ENCODE measurements at places on chromosomes 1 and 21. TPM values are rescaled to one million over a fixed set of nuclear protein-coding genes. Genes with fewer than 3 reads are reported as not detected.

The DAB1 gene
- 4.0 TPM for total RNA-seq

GRCh38 chr1:225366018-225366417, 61.8 kb downstream of the LBR start:
- no peak for DNase-seq

DNA sequence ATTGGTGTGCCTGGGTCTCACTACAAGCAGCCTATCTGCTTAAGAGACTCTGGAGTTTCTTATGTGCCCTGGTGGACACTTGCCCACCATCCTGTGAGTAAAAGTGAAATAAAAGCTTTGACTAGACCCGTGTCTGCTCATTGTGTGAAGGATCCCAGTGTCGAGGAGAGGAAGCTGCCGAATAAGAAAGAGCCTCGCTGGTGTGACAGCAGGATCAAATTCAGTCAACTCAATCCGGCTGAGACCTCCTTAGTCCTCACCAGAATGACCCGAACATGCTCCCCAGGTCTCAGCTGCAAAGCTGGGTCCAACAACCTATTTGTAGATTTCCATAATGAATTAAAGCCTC, 14.8 kb downstream of the CD2 start:
- peak; percentile 52 for DNase-seq

GRCh38 chr1:58000116-58000515, 546.4 kb downstream of the OMA1 start:
- no peak for DNase-seq

DNA sequence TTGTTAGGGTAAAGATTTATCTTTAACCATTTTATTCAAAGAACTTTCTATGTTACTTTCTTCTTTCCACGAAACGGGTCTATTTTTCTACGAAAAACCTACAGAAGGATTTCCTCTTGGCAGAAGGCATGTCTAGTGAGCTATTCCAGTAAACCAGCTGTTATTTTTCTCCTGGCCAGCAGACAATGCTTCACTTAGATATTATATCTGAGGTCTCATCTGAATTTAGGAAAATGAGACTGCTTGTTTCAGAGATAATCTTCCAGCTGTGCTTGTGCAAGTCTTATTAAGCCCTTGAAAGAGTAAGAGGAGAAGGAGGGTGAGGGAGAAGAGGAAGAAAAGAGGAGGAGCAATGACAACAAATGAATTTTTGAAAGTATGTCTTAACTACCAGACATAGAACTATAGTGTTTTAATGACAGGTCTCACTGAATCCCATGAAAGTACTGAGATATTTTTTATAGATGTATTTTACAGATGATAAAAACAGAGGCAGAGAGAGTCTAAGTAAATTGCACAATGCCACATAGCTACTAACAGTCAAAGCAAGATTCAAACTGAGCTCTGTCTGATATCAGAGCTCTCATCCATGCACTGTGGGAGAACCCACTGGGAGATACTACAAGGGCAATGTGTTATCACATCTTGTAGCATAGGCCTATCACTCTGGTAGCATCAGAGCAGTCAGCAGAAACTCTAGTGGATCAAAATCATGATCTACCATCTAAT, 54.6 kb upstream of the SAMSN1 start:
- DNase-seq = no peak
